Urinary bladder (tissue), 4 donors: ENCODE measurements at places on chromosomes 7 and 10. TPM values are rescaled to one million over a fixed set of nuclear protein-coding genes. Genes with fewer than 3 reads are reported as not detected.

The CPN1 gene
- 0.16 TPM for total RNA-seq

The NUTM2E gene
- total RNA-seq = not detected

The VPS50 gene
- total RNA-seq = 105 TPM

DNA sequence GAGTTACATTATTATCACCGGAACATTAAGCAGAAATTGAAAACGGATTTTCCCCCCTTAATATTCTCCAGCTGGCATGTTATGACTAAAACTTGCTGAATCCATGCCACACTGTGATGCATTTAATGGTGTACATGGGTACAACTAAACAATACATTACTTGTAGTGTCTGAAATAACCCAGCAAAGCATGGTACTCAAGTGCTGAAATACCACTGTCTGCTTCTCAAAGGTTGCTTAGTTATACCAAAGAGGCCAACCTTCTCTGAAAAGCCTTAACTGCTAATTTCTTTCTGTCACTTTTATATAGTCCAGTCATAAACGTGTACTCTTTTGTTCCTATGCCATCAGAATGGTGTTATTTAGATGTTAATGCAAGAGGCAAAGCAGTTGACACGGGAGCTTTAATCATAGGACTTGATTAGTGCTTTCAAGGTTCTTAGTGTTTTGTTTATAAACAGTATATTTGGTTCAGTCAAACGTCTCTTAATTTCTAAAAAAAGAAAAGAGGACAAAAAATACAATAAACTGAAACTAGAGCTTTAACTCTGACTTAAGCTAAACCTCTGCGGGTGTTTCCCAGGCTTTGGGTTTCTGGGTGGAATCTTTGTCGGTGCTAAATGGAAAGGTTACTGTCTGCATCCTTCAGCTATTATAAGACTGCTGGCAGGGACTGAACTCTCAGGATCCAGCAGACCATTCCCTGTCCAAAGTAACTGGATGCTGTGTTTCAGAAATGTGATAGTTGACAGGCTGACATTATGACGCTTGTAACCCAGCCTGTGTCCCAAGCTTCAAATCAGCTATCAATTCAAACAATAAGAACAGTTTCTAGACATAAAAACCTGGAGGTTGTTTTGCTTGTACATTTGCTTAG, 202.6 kb downstream of the PPP1R3A start:
- DNase-seq = no peak

DNA sequence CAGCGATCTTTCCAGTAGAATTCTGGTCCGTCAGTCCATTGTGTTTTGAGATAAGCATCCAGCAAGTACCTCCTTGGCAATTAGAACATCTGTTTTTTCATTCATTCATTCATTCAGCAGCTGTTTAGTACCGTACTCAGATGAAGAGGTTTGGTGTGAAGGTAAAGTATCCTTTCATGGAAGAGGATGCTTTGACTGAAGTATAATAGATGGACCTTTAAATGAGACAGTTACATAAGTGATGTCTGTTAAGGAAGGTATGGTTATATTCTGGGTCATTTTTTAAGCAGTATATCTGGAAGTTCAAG, 1.2 kb downstream of the MAPK8 start:
- DNase-seq = no peak

DNA sequence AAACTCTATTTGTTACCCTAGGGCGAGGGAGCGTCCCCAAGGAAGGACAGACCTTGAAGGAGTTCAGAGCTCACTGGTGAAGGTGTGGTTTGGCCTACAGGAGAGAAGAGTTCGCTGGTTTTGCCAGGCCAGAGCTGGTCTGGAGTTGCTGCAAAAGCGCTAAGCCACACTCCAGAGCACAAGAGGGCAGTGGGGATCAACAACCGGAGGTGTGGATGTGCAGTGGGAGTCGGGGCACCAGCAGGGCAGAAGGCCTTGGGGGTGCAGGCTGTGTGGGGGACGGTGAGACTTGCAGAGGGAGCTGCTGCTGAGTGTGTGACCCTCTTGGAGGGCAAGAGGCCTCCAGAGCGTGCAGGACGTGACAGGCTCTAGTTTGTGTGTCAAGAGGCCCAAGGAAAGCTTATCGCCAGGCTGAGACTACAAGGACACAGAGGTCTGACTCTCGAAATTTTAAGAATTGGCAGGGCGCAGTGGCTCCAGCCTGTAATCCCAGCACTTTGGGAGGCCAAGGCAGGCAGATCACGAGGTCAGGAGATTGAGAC, 14.3 kb upstream of the CUL1 start:
- no peak for DNase-seq

DNA sequence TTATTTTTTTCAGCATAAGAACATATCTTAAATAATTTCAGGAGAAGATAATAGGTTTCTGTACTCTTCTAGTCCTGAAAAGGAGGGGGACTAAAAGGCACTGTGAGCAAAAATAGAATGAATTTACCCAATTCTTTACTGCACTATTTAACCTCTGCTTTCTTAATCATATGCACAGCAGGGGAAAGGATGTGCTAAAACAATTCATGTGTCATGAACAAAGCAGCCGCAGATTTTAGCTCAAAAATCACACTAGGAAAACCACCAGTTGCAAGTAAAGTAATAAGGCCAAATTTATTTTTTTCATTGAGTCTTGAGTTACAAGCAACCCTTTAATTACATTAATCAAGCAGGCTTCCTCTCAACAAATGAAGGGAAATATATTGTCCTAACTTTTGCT, 80.1 kb downstream of the CABCOCO1 start:
- DNase-seq = no peak

GRCh38 chr7:2894118-2894940, 50.2 kb upstream of the GNA12 start:
- DNase-seq = no peak

DNA sequence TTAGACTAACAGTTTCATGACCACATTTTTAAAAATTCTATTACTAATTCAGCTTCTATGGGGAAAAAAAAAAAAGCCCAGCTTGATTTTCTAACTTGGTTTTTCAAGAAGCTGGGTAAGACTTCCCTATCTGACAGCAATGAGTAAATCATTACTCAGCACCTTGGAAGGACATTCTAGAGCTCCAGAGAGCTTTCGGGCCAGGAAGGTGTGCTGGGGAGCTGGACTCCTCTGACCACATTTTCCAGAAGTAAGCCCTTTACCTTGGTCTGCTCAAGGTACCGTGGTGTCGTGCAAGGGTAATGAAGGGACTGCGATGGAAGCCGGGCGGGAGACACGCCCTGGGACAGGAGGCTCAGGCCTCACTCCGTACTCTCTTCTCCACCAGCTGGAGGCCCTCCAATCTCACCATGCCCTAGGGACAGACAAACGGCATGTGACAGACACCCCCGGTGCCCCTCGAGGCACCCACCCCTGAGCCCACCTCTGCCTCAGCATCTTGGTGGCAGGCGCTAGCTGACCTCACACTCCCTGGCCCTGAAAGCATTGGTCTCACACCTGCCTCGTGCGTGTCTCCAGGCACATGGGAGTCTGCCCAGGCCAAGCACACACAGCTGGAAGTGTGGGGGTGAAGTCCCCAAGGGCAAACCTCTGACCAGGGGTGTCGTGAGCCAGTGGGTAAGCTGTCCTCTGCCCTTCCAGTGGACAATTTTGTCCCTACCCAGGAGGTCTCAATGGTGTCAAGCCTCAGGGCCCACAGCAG, 152.1 kb downstream of the OAT start:
- no peak for DNase-seq

GRCh38 chr10:83516788-83517187, 622.5 kb upstream of the GHITM start:
- no peak for DNase-seq

DNA sequence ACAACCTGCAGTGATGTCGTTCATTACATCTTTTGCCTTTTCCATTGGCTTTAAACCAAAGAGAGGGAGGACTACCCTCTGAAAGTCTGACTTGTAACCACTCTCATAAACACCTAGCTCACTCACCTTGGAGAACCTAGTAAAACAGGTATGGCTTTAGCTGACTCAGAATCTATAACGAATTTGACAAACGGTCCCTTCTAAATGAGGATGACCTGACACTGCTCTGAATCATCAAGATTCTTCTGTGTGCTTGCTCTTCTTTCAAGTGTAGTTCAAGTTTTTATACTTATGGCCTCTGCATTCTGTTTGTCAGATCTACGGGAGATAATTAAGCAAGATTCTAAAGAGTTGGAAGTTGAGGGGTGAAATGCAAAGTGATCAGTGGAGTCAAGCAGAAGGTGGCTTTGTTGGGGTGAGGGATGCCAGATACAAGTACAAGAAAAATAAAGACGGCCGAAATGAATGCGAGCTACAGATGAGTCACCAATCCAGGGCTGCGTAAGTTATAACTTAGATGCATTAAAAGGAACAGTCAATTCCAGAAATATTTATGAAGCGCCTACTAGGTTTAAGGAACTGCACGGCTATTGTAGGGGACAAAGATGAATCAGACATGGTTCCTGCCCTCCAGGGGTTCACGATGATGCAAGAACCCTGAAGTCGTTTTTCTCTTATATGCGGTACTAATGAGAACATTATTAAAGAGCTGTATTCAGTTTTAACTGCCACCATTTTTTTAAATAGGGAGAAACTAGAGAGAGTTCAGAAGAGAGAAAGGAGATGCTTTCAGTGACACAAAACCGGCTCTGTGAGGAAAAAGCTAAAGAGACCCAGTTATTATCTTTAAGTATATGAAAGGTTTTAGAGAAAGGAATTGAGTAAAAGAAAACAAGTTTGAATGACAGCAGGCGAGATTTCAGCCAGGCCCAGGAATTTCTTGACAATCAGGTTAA, 6.5 kb downstream of the HIPK2 start:
- DNase-seq = no peak

DNA sequence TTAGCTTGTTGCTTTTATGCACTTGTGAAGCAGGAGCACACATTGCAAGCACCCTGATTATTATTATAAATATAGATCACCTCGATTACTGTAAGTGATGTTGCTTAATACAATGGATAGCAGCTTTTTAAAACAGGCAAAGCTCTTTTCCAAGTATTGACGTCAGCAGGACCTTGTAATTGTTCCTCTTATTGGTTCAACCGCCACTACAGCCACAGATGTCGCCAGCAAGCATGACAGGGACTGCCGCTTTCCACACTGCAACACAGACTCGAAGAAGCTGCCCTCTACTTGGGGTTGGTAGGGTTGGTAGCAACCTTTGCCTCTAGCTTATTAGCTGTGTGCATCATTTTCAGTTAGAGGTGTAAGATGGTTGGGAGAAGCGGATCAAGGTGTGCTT, 167.6 kb downstream of the ZNF365 start:
- no peak for DNase-seq
